CD4-positive, alpha-beta T cell treated with Interferon alpha-2 for 1 hour (primary cell): ENCODE measurements at places on chromosomes 2 and 18.

GRCh38 chr18:12990123-12990475 is 1.1 kb upstream of the CEP192 start:
- DNase-seq: peak; percentile 51

- DNase-seq: no peak
Measured at GRCh38 chr2:228102949-228103348, 78.5 kb downstream of the SPHKAP start.

GRCh38 chr2:25306777-25307368 is 34.9 kb downstream of the DNMT3A start:
- DNase-seq: no peak

DNA sequence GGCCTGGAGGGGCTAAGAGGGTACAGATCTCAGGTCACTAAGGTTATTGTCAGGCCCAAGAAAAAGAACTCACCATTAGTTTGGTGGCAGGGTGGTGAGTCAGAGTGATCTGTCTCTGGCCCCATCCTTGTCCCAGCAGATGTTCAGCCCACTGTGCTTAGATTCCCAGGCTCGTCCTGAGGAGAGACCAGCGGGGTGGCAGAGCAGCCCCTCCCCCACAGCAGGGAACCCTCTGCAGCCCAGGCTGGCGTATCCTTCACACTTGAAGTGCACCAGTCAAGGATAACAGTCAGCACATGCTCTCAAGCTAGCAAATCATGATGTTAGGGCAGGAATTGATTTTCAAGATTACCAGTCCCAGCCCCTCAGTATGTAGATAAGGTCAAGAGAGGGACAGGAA is 43.1 kb downstream of the TMEM185B start:
- no peak for DNase-seq

DNA sequence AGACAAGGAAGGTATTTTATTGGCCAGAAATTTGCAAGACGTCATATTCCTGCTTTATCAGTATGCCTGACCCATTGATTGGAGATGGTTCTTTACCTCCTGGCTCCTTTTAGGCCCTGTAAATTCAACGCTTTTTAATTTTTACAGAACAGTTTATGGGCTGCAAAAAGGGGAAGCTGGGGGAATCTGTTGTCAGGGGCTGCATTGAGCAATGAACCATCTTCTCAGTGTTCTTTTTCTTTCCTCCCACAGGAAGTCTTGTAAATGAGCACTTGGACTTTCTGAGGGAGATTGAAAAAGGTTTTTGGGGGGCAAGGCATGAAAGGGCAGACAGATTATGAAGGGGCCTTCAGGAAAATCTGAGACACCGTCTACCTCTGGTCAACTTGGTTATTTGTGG is 503.6 kb upstream of the TNP1 start:
- DNase-seq: no peak

DNA sequence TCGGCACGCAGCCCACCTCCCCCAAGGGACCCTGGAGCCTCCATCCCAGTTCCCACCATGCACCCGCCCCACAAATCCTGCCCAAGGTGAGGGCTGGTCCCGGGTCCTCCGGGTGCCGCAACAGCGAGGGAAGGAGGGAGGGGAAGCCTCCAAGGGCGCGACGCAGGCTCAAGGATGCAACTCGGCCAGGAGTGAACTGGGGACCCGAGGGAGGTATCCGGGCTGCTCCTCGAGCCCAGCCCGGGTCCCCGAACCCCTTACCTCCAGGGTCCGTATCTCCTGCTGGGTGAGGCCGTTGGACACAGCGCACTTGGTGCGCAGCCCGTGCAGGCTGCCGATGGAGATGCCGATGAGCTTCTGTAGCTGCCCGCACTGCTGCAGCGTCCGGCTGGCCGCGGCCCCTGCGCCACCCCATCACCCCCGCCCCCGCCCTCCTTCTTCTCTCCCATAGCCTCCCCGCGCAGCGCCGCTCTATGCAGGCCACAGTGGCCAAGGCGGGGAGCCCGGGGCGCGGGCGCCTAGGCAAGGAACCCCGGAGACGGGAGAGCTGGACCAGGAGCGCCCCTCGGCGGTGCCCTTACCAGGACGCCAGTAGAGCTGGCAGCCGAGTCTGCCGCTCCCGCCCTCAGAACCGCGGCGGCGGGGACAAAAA is 124.1 kb downstream of the ANKRD30BL start:
- DNase-seq: no peak

GRCh38 chr2:152355409-152355831 is 20.4 kb downstream of the FMNL2 start:
- no peak for DNase-seq

- no peak for DNase-seq
Measured at GRCh38 chr18:11673560-11673959, 15.5 kb upstream of the GNAL start.

- no peak for DNase-seq
Measured at GRCh38 chr2:70966681-70967080, 11.7 kb upstream of the ANKRD53 start.

- no peak for DNase-seq
Measured at GRCh38 chr2:174436351-174436750, 40.8 kb downstream of the SCRN3 start.

DNA sequence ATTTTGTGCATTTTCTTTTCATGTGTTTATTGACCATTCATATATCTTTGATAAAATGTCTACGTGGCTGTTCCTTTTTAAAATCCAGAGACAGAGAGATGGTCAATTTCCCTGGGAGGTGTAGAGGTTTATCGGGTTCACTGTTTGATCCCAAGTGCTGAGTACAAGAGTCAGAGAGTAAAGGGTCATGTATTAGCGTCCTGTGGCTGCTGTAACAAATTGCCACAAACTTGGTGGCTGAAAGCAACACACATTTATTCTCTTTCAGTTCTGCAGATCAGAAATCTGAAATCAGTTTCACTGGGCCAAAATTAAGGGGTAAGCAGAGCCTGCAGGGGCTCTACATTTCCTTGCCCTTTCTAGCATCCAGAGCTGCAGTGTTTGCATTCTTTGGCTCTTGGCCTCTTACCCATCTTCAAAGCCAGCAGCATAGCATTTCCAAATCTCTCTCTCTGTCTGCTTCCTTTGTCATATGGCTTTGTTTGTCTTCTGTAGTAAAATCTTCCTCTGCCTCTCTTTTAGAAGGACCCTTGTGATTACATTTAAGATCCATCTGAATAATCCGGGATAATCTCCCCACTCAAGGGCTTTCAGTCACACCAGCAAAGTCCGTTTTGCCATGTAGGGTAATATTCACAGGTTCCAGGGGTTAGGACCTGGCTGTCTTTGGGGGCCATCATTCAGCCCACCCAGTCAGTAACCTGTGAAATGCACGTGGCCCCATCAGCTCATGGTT is 49.9 kb downstream of the TMEM17 start:
- DNase-seq: no peak

GRCh38 chr2:85938456-85938855 is 49.7 kb upstream of the ST3GAL5 start:
- no peak for DNase-seq

GRCh38 chr2:62054916-62055450 is 140.9 kb upstream of the B3GNT2 start:
- no peak for DNase-seq

DNA sequence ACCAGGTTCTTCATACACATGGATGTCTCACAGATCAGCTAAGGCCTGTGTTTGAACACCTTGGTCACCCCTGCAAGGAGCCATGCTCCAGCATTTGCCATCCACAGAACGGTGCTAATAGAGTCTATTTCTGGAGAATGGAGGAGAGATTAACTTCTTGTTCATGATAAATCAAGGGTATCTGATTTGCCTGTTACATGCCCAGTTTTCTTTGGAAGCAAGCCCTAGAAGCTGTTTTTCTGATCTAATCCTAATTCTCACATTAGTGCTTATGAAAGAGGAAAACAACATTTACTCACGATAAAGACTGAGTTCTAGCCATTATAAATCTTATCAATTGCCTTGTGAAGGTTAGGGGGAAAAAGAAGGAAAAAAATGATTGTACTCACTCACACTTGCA is 119.6 kb upstream of the DTNA start:
- DNase-seq: no peak

- DNase-seq: no peak
Measured at GRCh38 chr2:209845666-209846065, 74.0 kb downstream of the UNC80 start.

GRCh38 chr2:231037202-231037730 is at the start of gene C2orf72:
TSS of gene C2orf72 (plus strand) at chr2:231037523. CDS start at chr2:231037566, 43 bp downstream.
- no peak for DNase-seq

GRCh38 chr2:78034706-78035105 is 512.5 kb upstream of the LRRTM4 start:
- no peak for DNase-seq

DNA sequence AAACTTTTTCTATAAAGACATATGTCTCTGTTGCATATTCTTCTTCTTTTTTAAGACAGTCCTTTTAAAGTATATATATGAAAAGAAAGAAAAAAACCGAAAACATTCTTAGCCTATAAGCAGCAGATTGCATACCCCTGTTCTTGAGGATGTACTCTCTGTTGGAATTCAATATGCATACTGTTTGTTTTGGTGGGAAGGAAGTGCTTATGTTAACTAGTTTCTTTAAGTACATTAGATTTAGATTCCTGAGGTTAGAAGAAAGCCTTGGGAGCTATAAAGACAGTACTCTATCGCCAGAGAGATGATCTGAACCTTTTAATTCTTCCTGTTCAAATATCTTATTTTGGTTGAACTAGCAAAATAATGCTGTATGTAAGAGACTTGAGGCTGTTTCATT is 46.8 kb upstream of the TBR1 start:
- DNase-seq: no peak

DNA sequence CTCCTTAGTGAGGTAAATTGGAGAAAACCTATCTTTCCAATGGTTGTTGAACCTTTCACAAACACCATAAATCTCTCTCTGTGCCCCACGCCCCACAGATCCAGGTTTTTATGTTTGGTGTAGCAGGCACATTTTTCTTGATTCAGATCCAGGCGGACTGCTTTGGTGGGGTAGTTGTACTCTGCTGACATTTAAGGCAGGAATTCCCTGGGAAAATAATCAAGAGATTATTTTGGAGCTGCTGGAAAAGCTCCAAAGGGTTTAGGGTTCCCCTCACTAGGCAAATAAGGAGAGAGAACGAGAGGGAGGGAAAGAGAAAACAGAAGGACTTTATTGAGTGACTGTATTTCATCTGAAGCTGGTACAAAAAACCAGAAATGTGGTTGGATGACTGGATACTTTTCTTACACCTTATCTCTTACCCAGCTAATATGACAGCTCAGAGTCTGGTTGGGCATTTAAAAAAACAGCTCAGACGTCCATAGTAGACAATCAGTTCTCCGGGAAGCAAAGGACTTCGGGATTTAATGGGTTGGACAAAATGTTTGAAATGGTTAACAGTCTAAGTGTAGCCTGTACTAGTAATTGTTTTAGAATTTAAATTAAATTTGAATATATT is 3.6 kb upstream of the AQP4 start:
- no peak for DNase-seq

DNA sequence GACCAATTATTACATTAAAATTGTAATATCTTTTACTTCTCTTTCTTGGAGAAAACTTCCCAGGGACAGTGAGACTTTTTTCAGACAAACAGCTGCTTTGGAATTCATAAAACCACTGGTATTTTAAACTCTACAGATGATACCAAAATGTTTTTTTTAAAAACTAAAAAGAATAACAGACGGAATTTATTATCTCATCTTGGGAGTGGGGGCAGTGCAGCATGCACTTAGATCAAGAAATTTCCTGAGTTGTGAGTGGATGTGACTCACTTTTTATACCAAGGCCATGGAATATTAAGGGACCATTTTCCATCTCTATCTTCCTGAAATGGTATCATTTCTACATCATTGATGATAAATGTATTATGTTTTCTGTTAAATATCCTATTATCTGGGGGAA is 422.8 kb upstream of the HNRNPA3 start:
- no peak for DNase-seq

GRCh38 chr2:101689114-101689825 is 8.2 kb upstream of the MAP4K4 start:
- DNase-seq: no peak

GRCh38 chr18:80229766-80230745 is 17.3 kb downstream of the PARD6G start:
- no peak for DNase-seq

DNA sequence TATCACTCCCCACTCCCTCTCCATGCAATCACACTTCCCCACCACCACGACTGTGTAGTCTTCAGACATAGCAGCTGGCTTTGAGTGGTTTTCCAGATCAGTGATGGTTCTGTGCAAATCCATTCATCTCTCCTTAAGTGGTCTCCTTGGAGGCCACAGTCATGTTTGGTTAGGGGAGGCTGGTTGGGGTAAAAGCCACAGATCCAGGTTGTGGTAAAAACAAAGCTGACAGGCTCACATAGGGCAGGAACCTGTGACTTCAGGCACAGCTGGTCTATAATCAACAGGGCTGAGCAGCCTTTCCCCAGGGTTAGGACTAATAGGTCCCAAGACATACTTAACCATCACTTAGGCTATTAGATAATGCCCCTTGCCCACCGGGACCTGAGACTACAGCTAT is 46.2 kb upstream of the FZD7 start:
- peak; percentile 5 for DNase-seq

DNA sequence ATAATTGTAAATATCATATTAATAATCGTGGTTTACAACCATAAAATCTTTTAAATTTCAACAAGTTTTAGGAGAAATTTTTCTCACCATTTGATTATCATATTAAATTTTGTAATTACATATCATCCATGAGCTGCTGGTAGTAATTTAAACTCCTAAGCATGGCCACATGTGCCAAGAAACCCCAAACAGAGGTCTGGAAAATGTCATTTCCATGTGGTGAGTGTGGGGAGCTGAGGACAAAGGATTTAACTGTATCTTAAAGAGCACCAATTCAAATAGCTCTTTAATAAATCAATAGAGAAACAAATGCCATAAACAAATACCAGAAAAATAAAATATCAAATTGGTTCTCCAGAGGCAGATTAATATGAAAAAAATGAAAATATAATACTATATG is 26.3 kb downstream of the PSME4 start:
- DNase-seq: no peak

- peak; percentile 72 for DNase-seq
Measured at GRCh38 chr2:148989882-148990493, 48.5 kb upstream of the LYPD6B start.

DNA sequence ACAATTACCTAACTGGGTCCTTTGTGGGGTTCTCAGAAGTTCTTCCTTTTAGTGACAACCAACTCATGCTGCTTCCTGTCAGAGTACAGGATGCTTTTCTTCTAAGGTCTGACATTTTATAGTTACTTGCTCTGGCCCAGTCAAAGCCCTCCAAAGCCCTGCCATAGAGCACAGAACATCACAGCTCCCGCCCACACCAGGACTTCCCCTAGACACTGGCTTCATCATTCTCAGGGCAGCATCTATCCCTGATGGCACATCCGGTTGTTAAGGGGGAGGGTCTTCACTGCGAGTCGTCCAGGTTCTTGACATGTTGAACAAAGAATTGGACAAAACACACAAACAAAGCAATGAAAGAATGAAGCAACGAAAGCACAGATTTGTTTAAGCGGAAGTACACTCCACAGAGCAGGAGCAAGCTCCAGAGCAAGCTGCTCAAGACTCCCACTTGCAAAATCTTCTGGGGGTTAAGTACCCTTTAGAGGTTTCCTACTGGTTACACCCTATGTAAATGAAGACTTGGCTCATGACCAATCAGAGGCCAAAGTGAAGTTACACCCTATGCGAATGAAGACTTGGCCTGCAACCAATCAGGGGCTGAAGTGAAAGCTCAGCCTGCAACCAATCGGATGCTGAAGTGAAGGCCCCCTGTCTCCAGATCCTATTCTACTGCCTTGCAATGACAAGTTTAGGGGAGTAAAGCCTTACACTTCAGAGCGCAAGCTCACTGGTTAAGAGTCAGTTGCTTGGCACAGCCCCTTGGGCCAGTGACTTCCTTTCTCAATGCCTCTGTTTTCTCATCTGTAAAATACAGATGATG is 79.0 kb downstream of the HDAC4 start:
- DNase-seq: peak; percentile 79

- no peak for DNase-seq
Measured at GRCh38 chr2:181998891-181999654, 13.4 kb downstream of the PPP1R1C start.
